ENCODE measurements at places on chromosomes 12 and 14.

- no peak for DNase-seq
- no peaks in the 10 kb centered on the region for H3K36me3 ChIP-seq
- no peak overlapping the region for H3K27ac ChIP-seq
- no peak overlapping the region for H3K4me3 ChIP-seq
- no peaks in the 10 kb centered on the region for H3K27me3 ChIP-seq
- H3K4me1 ChIP-seq, result no peaks in the 10 kb centered on the region
These were observed 93.9 kb downstream of the FAR2 start for GRCh38 chr12:29242921-29243431.

GRCh38 chr12:65776994-65777393 lies 47.3 kb upstream of the HMGA2 start:
- H3K4me1 ChIP-seq, result no peaks in the 10 kb centered on the region
- DNase-seq, result no peak
- H3K36me3 ChIP-seq, result no peaks in the 10 kb centered on the region

DNA sequence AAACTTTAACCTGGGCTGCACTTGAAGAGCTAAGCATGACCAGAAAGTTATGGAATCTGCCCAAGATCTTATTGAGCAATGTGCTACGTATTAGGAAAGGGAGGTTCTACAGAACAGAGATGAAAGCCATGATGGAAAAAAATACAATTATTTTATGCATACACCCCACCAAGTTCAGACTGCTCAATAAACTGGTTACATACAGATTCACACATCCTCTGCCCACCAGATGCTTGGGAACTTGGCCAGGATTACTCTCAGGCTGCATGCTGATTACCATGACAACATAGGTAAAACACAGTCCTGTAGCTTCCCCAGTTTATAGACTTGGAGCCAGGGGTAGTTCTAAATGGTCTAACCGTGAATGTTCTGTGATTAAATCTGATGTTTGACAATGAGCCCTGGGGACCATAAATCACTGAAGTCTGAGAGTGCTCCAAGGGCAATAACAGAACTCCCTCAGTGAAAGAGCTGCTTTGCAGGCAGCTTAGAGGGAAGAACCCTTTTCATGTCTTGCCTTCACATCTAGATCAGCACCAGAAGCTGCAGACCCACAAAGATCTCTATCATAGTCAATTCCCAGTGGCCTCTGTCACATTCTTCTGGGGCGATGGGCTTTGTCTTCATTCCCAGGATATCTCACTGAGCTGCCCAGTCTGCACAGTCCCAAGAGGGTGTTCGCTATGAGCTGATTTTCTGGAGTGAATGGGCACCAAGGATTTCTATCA lies 232.2 kb downstream of the EMP1 start:
- DNase-seq, result no peak
- no peak overlapping the region for H3K4me3 ChIP-seq
- H3K4me1 ChIP-seq, result no peaks in the 10 kb centered on the region
- H3K27me3 ChIP-seq, result no peaks in the 10 kb centered on the region

GRCh38 chr12:48536602-48537001 lies 11.2 kb downstream of the OR8S1 start:
- DNase-seq, result no peak
- H3K4me1 ChIP-seq, result no peaks in the 10 kb centered on the region
- H3K27me3 ChIP-seq, result no peaks in the 10 kb centered on the region
- no peak overlapping the region for H3K27ac ChIP-seq

GRCh38 chr14:104509673-104510072 lies 69.9 kb upstream of the C14orf180 start:
- no peaks in the 10 kb centered on the region for H3K4me1 ChIP-seq
- H3K4me3 ChIP-seq, result no peak overlapping the region
- DNase-seq, result no peak
- peaks cover 33% of the 10 kb centered on the region for H3K27me3 ChIP-seq

DNA sequence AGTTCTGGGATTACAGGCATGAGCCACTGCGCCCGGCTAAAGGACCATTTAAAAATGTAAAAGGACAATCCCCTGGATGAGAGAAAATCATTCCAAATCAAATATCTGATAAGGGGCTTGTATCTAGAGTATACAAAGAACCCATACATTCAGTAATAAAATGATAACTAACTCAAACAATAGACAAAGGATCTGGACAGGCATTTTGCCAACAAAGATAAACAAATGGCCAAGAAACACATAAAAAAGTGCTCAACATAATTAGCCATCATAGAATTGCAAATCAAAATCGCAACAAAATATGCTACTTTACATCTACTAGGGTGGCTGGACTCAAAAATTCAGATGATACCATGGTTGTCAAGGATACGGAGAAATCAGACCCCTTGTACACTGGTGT lies 8.5 kb upstream of the BICD1 start:
- no peaks in the 10 kb centered on the region for H3K36me3 ChIP-seq
- H3K4me3 ChIP-seq, result no peak overlapping the region
- no peaks in the 10 kb centered on the region for H3K4me1 ChIP-seq
- no peaks in the 10 kb centered on the region for H3K27me3 ChIP-seq
- no peak overlapping the region for H3K27ac ChIP-seq

- no peaks in the 10 kb centered on the region for H3K36me3 ChIP-seq
- H3K27ac ChIP-seq, result no peak overlapping the region
- DNase-seq, result no peak
- no peak overlapping the region for H3K4me3 ChIP-seq
- no peaks in the 10 kb centered on the region for H3K4me1 ChIP-seq
- H3K27me3 ChIP-seq, result no peaks in the 10 kb centered on the region
These were observed 133.0 kb downstream of the CPNE8 start for GRCh38 chr12:38772437-38772836.

DNA sequence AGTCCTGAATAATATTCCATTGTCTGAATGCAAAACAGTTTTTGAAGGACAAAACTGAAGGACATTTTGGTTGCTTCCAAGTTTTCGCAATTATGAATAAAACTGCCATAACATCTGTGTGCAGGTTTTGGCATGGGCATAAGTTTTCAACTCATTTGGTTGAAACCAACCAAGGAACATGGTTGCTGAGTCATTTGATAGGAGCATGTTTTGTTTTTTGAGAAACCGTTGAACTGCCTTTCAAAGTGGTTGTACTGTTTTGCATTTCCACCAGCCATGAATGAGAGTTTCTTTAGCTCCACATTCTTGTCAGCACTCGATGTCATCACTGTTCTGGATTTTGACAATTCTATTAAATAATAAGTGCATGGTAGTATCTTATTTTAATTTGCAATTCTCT lies 23.0 kb upstream of the GSG1 start:
- DNase-seq, result no peak
- no peaks in the 10 kb centered on the region for H3K27me3 ChIP-seq
- no peaks in the 10 kb centered on the region for H3K4me1 ChIP-seq
- H3K4me3 ChIP-seq, result no peak overlapping the region

DNA sequence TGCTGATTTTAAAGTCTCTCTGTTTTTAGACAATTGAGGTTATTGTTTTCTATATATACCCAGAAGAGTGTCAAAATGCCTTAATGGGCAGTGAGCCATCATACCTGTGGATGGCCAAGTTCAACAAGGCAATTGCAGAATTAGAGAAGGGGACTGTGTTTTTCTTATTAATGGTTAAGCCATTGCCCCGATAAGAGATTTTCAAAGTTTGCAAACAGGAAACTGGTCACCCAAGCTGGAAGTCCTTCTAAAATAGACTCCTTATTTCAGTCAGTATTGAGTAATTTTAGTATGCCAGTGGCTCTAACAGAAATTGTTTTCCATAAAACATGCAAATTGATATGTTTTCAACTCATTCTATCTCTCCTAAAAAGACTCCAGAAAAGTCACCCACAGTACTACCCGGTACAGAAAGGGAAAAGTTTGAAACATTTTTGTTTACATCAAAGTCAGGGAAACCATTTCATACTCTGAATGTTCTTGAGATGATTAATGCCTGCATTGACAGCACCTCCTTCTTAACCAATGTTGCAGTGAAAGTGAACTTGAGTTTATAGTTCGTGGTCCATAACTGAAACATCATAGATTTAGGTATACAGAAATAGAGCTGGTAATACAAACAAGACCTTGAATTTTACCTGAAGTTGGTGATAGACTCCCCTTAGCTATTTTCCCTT lies 191.1 kb downstream of the TMX1 start:
- DNase-seq, result no peak
- no peaks in the 10 kb centered on the region for H3K36me3 ChIP-seq
- H3K4me3 ChIP-seq, result no peak overlapping the region
- peaks cover 5% of the 10 kb centered on the region for H3K4me1 ChIP-seq

- peaks cover 5% of the 10 kb centered on the region for H3K27me3 ChIP-seq
- no peak overlapping the region for H3K4me3 ChIP-seq
- no peak overlapping the region for H3K27ac ChIP-seq
- no peaks in the 10 kb centered on the region for H3K36me3 ChIP-seq
- no peaks in the 10 kb centered on the region for H3K4me1 ChIP-seq
- no peak for DNase-seq
These were observed 118.9 kb downstream of the PIWIL1 start for GRCh38 chr12:130456375-130457199.

- no peaks in the 10 kb centered on the region for H3K36me3 ChIP-seq
- H3K27me3 ChIP-seq, result no peaks in the 10 kb centered on the region
- DNase-seq, result no peak
These were observed 101.7 kb downstream of the ZFP36L1 start for GRCh38 chr14:68691031-68691791.

- H3K36me3 ChIP-seq, result no peaks in the 10 kb centered on the region
- no peaks in the 10 kb centered on the region for H3K4me1 ChIP-seq
- DNase-seq, result no peak
- no peak overlapping the region for H3K27ac ChIP-seq
These were observed 1.3 kb downstream of the KSR2 start for GRCh38 chr12:117967512-117967911.

GRCh38 chr14:89748004-89748403 lies 206.5 kb downstream of the EFCAB11 start:
- H3K4me1 ChIP-seq, result no peaks in the 10 kb centered on the region
- H3K27ac ChIP-seq, result no peak overlapping the region
- H3K27me3 ChIP-seq, result no peaks in the 10 kb centered on the region

GRCh38 chr14:66009089-66009488 lies 477.1 kb upstream of the CCDC196 start:
- no peak overlapping the region for H3K4me3 ChIP-seq
- H3K27me3 ChIP-seq, result no peaks in the 10 kb centered on the region
- H3K4me1 ChIP-seq, result no peaks in the 10 kb centered on the region

DNA sequence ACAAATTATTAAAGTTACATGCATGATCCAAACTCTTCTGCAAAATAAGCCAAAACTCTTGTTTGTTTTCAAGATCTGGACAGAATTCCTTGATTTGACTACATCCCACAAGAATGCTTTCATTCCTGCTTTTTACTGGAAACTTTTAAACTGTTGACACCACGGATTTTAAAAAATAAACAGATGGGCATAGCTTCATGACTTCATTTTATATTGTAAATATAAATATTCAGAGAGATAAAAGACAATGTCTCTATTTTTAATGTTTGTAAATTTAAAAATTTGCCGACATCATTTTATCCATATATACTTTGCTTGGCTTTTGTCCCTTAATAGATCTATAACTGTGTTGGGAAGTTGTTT lies 134.3 kb upstream of the DCN start:
- no peak for DNase-seq
- H3K36me3 ChIP-seq, result no peaks in the 10 kb centered on the region
- H3K27ac ChIP-seq, result no peak overlapping the region
- no peak overlapping the region for H3K4me3 ChIP-seq

- DNase-seq, result no peak
- no peak overlapping the region for H3K27ac ChIP-seq
- no peaks in the 10 kb centered on the region for H3K36me3 ChIP-seq
- H3K4me3 ChIP-seq, result no peak overlapping the region
- H3K4me1 ChIP-seq, result peaks cover 4% of the 10 kb centered on the region
These were observed 51.4 kb upstream of the BAZ1A start for GRCh38 chr14:34926552-34926951.

Data from psoas muscle (tissue), 8 donors.